ENCODE measurements at places on chromosomes 7 and 10.

- no peak for DNase-seq
These were observed 142.9 kb downstream of the THSD7A start for GRCh38 chr7:11689096-11689495.

DNA sequence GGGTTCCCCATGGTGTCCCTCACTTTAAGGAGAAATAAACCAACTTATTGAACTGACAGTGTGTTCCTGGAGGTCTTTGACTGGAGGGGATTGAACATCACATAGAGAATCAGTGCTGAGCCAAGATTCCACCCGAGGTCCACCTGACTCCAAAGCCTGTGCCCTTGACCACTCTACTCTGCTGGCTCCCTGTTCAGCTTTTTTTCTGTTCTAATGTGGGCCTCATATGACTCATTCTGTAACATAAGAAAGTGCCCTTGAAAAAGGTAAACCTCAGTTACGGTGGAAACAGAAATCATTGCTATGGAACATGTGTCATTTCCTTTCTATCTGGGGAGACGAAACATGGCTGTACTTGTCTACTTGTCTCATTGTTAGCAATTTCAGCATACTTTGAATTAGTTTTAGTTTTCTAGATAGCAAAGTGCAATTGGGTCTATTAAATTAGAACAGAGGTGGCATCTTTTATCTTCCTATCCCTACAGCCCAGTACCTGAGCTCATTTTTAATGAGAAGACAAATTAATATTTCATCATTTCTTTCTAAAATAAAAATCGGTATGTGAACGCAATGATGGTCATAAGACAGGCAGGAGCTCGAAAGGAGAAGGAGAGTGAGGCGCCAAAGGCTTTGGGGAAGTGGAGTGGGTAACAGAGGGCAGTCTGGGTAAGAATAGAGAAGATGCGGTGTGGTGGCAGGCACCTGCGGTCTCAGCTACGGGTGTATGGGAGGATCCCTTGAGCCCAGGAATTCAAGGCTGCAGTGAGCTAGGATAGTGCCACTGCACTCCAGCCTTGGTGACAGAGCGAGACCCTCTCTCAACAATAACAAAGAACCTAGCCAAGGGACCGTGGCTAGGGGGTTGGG lies 1.5 kb downstream of the GSDME start:
- peak; percentile 75 for DNase-seq

- DNase-seq, result no peak
These were observed 1.4 kb downstream of the DNAJB12 start for GRCh38 chr10:72353028-72353964.

DNA sequence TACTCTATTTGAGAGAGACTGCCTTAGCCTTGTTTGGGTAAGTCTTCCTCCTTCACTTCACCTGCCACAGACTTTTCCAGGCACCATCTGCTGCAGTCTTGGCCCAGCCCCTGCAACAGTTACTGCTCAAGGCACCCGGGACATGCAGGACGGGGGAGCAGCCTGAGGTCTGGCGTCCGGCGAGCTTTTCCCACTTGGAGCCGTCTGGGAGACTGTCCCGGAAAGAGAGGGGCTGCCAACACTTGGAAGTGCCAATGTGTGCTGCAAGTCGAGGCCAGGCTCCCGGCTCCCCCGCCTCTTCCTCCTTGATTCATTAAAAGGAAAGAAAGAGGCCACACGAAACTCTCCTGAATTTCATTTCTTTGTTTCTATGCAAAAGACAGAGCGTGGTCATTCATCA lies 13.7 kb downstream of the HTRA1 start:
- DNase-seq, result no peak

DNA sequence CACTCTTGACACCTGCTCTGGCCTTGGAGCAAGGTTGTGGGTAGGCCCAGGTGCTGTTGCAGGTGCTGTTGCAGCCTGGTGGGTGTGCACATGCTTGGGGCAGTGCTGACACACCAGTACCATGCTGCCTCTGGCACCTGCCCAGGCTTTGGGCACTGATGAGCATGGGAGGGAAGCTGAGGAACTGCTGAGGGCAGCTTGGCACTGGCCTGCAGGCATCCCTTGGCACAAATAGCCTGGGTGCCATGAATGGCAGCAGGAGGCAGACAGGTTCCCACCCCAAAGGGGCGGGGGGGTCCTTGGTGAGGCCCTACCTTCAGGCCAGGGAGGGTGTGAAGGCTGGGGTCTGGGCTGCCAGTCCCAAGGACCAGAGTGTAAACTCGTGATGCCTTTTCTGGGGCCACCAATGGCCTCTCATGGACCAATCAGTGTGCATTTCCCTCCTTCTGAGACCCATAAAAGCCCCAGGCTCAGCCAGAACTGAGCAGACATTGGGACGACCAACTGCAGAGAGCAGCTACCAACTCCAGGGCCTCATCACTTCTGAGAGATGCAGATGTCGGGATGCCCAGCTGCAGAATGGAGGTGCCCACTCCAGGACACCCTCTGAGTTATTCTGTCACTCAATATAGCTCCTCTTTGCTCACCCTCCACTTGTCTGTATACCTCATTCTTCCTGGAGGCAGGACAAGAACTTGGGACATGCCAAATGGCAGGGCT lies 547.4 kb downstream of the ZWINT start:
- no peak for DNase-seq

Measured in NB4 (cell line).